Fibroblast of the aortic adventitia (primary cell): ENCODE measurements at places on chromosomes 4 and X. TPM values are rescaled to one million over a fixed set of nuclear protein-coding genes. Genes with fewer than 3 reads are reported as not detected.

Gene STK32B
- 4.0 and 5.3 TPM in 2 replicates for total RNA-seq

Gene GPR34
- total RNA-seq: not detected in 2 replicates

Gene BCOR
- total RNA-seq: 8.2 and 12.7 TPM in 2 replicates

Gene PHOX2B
- total RNA-seq: not detected in 2 replicates

Gene POLN
- total RNA-seq: 3.7 and 4.9 TPM in 2 replicates

Gene PIM2
- 2.1 and 5.0 TPM in 2 replicates for total RNA-seq

Gene TBX22
- total RNA-seq: not detected in 2 replicates
